ENCODE measurements at places on chromosomes 12 and 14.
A peak's percentile ranks its signal among the peaks of the same experiment; 100 is the strongest.

GRCh38 chr12:3684449-3685051 lies 68.4 kb downstream of the CRACR2A start:
- DNase-seq, result no peak

DNA sequence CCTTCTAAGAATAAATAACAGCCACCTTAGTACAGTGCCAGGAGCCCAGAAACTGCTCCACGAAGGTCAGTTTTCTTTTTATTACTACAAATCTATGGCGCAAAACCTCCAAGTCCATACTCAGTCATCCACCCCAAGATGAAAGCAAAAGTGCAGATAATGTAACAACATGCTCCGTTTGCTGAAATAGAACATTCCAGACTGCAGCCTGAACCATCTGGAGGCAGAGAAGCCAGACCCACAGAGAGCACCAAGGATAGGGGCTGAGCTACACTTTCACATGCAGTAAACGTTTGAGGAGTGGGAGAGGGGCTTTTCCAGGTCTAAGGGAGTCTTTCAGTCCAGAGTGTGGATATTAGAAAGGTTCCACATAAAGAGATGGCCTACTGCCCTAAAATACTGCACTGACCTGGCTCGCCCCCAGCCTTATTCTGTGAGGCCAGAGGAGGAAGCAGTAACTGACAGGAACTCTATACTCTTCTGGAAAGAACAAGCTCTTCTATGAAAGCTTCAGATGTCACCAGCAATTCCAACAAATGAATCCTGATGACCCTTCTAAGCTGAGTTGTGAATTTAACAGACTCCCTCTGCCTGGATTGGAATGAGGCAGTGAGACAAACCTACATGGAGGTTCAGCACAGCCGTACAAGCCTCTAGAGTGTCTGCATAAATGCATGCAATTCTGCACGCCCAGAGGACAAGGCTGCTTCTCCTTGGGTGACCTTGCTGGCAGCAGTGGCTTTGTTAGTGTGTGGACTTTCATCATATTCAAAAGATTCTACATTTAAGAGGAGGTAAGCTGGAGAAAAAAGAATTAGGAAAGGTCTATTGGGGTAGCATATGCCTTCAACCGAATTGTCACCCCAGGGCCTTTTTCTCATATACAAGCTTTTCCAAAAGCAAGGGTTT lies 153.9 kb upstream of the EGLN3 start:
- DNase-seq, result no peak

DNA sequence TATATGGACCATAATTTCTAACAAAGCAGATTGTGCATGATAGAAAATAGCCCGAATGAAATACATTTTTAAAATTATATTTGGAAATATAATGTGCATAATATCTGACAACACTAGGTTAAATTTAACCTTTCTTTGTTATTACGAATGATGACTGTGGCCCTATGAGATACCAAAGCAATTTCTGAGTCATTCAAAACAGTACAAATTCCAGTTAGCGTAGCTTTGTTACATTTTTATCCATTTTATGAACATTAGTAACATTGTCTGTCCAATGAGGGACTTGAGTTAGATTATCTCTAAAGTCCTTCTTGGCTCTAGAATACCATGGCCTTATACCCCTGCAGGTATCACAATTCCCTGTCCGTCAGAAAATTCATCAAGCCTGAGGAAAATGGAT lies 39.0 kb upstream of the REP15 start:
- DNase-seq, result no peak

DNA sequence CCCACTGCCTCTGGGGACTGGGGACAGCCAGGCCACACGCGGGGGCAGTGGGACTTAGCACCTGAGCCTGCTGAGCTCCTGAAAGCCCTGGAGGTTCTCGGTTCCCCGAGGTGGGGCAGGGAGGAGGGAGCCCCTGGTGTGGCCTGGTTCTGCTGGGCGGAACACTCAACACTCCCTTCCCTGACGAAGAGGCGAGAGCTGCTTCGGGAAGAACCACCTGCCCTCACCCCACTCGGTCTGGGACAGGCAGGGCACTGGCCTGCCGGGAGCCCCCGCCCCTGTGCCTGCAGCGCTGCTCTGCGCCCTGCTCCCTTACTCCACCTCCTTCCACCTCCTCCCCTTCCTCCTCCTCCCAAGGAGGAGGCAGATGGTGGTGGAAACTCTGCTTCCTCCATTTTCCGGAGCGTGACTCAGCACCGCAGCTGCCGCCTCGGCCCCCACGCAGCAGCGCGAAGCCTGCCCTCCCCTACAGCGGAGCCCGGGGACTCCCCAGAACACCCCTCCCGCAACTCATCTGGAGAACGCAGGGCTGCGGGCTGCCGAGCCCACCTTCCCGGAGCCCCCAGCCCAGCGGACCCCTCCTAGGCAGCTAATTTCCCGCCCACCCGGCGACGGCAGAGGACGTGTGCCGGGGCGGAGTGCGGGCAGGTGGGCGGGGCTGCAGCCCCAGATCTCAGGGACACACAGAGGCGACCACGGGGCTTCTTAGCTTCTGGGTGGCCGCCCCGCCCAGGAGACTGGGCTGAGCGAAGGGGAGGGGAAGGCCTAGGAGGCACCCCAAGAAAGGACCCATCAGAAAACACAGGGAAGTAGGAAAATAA lies 11.7 kb upstream of the INF2 start:
- peak; percentile 87 for DNase-seq

DNA sequence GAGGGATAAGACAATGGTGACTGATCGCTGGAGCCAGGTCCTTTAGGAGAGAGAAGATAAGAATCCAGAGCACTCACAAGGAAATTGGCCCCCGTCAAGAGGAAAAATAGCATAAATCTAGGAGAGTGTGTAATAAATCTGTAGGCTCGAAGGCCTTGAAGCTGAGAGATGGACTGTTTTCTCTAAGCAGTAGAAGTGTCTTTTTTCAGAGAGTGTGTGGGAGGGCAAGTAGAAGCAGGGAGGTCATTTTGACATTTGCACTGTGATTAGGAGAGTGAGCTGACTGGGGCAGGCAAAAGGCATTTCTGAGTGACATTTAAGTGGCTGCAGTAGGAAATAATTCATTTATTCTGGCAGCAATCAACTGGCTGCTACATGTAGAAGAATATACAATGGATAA lies 78.0 kb upstream of the DDHD1 start:
- no peak for DNase-seq

DNA sequence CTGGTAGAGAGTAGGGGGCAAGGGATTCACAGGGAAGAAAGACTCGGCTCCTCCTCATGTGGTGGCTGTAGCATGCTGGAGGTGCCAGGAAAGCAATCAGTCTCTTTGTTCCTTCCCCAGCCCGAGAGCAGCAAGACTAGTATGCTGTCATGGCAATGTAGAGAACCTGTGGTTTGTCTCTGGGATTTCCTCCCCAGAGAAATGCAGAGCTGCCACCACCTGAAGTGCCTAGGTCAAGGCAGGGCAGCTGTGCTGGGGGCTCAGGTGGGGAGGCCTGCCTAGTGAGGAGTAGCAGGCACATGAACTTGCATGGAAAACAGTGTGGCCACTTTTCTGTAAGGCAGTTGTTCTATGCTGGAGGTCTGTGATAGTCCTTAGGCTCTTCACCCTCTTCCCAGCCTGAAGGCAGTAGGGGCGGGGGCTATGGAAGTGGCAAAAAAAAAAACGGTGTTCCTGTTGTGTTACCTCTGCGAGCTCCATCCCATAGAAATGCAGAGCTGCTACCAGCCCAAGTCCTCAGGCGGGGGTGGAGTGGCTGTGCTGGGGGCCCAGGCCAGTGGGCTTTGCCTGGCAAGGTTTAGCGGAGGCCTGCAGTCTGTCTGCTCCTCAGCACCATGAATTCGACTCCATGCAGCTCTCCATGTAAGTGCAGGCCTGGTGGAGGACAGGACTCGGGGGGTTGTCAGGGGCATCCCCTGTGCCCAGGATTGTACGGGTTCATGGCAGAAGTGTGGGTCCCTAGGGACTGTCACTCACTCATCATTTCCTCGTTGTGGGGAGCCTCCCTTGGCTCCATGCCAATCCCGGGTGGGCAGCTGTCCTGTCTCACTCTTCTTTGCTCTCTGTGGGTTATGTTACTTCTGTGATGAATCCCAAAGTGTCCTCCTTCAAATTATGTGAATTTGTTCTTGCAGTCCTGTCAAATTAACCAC lies 4.1 kb upstream of the CLEC4D start:
- DNase-seq, result no peak

GRCh38 chr14:71142375-71143038 lies 235.2 kb downstream of the PCNX1 start:
- DNase-seq, result peak; percentile 53

- no peak for DNase-seq
Measured at GRCh38 chr12:101567918-101568317, 26.9 kb upstream of the MYBPC1 start.

- no peak for DNase-seq
Measured at GRCh38 chr12:92369056-92369455, 223.4 kb upstream of the BTG1 start.

- DNase-seq, result peak; percentile 26
Measured at GRCh38 chr12:100574187-100575074, 947 bp downstream of the GAS2L3 start.

DNA sequence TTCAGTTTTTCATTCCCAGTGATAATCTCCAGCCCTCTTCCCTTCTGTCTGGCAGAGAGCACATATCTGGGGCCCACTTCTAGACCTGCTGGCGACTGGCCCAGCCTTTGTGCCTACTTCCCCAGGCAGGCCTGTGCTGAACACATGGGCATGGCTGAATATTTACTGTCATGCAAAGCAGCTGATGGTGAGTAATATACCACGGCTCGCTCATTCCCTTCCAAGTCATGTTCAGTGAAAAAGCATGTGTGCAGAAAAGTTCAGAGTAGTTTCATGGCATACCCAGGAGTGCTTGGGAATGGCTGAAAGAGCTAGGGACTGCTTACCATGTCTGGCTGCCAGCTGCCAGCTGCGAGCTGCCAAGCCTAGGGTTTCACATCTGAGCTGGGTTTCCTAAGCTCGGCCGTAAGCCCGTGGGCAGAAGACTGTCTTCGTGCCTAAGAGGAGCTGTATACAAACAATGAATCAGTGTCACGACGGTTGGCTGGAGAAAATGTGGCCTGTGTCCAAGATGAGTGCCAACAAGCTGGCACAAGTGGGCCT lies 179.9 kb upstream of the PELI2 start:
- no peak for DNase-seq

- no peak for DNase-seq
Measured at GRCh38 chr14:65190312-65190711, 88.0 kb upstream of the MAX start.

DNA sequence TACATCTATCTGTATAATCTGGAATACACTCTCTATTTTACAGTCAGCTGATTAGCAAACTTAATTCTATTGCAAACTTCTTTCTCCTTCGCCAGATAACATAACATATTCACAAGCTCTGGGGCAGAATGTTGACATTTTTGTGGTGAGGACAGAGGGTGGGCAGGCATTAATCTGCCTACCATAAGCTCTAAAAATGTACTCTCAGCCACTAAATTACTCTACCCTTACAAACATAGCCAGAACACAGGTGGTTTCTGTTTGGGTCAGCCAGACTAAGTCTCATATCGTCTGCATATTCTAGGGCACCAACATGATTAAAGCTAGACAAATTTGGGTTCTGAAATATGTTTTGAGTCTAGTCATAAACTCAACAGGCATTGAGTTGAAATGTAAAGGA lies 90.1 kb downstream of the SLC6A15 start:
- DNase-seq, result no peak

GRCh38 chr12:68821357-68822188 lies 13.6 kb downstream of the MDM2 start:
- no peak for DNase-seq

- no peak for DNase-seq
Measured at GRCh38 chr14:37723515-37723914, 128.1 kb downstream of the TTC6 start.

- peak; percentile 56 for DNase-seq
Measured at GRCh38 chr12:63151623-63152320, 771 bp upstream of the AVPR1A start.

DNA sequence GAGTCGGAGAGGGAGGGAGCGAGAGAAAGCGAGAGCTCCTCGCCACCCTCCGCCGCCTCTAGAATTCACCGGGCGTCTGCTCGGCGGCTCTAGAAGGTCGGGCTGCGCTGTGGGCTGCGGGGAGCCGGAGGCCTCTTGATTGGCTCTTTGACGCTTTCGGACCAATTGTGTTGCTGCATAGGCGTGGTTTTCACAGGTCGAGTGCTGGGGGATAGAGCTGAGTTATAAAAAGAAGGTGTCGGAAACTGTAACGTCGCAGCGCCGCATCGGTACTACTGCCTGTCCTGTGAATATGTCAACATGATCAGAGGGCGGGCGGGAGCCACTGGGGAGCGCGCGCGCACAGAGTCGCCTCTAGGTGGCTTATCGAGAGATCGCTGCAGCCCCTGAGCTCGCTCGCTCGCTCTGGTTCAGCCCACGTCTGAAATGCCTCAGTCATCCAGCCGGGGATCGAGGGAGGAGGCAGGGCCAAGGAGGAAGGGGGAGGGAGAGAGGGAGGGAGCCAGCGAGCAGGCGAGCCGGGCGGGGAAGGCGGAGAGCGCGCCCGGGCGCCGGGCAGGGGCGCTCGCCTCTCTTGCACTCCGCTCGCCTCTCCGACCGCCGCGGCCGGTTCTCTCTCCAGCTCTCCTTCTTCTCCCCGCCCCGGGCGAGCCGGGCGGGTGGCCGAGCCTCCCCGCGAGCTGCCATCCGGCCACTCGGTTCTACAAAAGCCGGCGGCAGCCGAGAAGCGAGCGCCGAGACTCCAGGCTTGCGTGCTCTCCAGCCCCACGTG lies at the start of gene TBX3:
TSS of gene TBX3 (minus strand) at position 78 of the 772 bp plus-strand sequence. CDS start 975 bp downstream, outside the sequence.
- no peak for DNase-seq

DNA sequence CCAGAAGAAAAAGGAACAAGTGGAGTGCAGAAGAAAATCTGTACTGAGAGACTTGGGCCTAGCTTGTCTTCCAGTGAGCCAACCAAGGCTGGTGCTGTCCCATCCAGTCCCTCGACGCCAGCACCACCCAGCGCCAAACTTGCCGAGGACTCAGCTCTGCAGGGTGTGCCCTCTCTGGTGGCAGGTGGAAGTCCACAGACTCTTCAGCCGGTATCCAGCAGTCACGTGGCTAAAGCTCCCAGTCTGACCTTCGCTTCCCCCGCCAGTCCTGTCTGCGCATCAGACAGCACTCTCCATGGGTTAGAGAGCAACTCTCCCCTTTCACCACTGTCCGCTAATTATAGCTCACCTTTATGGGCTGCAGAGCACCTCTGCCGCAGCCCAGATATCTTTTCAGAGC lies 15.6 kb downstream of the CIPC start:
- DNase-seq, result no peak

- no peak for DNase-seq
Measured at GRCh38 chr12:25904442-25904841, 54.0 kb upstream of the RASSF8 start.

GRCh38 chr14:83260751-83261150 lies 1727.1 kb upstream of the SEL1L start:
- no peak for DNase-seq

Measured in GM13976 (cell line).